GM10248 (cell line): ENCODE measurements at places on chromosomes 2 and 18.

- no peak for DNase-seq
These were observed 134.6 kb downstream of the TMEFF2 start for GRCh38 chr2:192060161-192060560.

- no peak for DNase-seq
These were observed 897.0 kb downstream of the CPS1 start for GRCh38 chr2:211453311-211453887.

GRCh38 chr2:178157574-178157973 is 36.7 kb upstream of the OSBPL6 start:
- DNase-seq, result no peak

DNA sequence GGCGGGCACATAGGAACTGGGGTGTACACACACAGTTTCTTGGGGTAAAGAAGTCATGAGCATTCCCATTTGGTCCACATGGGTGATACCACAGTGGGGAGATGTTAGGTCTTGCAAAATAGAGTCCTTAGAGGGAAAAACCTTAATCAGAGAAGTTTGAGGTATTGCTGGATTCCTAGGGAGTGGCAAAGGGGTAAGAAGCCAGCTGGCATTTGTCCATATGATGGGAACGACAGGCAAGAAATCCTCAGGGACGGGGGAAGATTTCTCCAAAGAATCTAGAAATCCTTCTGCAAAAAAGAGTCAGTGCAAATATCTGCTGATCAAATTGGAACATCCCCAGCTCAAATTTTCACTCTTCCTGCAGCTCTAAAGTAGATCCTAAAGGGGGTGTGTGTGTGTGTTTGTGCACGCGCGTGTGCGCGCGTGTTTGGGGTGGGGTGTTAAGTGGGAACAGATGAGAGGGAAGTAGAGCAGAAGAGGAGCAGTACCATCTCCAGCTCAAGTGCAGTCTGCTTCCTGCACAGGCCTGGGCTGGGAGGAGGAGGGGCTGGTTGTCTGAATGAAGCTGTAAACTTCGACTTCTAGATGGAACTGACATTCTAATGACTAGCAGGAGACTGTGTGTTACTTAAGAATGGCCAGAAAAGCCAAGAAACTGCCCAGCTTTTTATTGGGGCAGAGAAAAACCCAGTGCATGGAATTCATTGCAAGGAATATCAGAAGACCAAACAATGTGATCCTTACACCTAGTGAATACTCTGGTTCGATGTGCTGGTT is 168.0 kb downstream of the SPP2 start:
- DNase-seq, result no peak

DNA sequence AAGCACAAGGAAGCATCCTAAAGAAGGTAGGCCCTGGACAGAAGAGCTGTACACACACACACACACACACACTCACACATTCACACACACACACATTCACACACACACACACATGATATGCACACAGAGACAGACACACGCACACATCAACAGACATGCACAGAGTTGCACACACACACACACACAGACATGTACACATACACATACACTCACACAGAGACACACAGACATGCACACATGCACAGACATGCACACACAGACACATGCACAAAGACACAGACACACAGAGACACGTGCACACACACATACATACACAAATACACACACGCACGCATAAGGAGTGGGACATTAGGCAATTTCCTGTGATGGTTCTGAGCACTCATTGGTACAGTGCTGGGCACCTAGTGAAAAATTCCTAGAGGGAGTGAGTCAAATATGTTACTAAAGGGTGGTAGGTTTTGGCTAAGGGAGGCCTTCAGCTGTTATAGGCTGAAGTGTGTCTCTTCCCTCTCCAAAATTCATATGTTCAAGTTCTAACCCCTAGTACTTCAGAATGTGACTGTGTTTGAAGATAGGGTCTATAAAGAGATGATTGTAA is 26.4 kb downstream of the THNSL2 start:
- DNase-seq, result no peak

DNA sequence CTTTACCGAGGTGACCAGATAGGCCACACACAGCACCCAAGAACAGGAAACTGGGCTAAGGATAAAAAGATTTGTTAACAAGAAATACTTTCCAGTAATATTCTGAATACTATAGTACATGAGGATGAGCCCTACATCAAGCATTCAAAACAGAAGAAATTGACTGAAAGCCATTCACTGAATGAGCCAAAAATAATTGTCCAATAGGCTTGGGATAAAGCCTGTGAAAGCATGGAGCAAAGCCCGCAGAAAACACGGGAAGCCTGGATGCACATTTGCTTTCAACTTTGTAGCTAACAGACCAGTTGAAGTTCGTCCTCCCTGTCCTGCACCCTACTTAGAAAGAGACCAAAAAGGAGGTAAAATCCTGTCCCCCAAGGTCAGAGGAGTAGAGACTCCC is 56.3 kb downstream of the DIPK1C start:
- no peak for DNase-seq

DNA sequence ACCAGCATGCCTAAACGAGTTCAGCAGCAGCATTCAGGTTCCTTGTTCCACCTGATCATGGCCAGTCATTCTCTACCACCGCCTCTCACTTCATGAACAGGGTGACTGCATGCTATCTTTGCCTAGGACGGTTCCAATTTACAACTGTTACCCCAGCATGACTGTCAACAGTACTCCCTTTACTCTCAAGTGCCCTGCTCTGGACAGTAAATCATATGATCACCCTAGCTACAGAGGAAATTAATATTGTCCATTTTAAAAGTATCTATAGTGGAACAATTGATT is 25.7 kb downstream of the MGAT4A start:
- DNase-seq, result no peak

DNA sequence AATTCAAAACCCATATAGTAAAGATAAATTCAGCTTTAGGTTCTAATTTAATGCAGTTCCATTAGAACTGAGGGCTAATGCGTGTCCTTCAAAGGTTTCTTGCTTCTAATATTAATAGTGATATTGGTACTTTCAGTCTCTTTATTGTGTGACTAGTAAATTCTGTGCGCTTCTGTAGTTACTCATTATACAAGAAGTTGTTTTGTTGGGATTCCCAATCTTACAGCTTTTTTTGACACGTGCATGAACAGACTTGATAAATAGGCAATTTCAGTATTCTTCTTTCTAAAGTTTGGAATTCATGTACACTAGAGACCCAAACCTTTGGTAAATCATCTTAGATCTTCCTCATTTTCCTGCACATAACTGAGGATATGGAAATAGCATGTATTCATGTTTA is 71.8 kb downstream of the HAUS1 start:
- DNase-seq, result no peak

- peak; percentile 35 for DNase-seq
These were observed 8.3 kb downstream of the EFR3B start for GRCh38 chr2:25050128-25050527.

GRCh38 chr2:37625156-37625555 is 46.3 kb downstream of the CDC42EP3 start:
- no peak for DNase-seq

DNA sequence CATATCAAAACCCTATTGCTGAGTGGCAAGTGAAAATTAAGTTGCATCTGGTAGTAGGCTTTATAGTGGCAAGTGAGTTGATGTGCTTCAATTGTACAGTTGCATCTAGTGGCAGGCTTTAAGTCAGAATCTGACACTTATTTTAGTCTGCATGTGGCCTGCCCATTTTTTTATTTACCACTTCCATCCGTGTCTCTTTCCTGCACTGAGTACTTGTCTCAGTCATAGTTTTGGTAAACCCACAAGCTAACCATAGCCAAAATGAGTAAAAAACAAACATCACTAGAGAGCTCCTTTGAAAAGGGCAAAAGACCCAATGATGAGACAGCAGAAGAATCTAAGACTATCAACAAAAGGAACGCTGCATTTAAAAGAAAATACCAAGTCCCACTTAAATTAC is 96.0 kb upstream of the CRACDL start:
- no peak for DNase-seq

DNA sequence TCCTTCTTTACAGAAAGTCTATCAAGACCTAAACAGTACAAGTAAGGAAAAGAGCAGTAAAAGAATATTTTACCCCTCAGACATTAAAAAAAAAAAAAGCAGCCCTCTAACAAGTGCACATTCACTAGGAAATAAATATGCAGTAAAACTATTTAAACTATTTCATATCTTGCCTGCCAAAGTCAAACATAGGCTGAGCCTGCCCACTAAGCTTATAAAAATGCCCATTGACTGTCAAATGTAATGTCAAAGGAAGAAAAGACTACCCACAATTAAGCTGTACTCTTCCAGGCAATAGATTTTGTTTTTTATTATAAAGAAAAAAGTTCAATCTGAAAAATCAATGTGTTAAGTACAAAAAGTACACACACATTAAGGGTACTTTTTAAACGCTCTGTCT is 11.8 kb downstream of the ALS2 start:
- no peak for DNase-seq

GRCh38 chr2:154402213-154402612 is 296.3 kb upstream of the KCNJ3 start:
- no peak for DNase-seq

GRCh38 chr2:232926431-232926939 is 56.4 kb downstream of the SNORC start:
- no peak for DNase-seq

GRCh38 chr2:122445003-122445402 is 689.6 kb downstream of the TSN start:
- DNase-seq, result no peak

GRCh38 chr2:176960736-176961520 is 251.7 kb upstream of the HNRNPA3 start:
- no peak for DNase-seq

GRCh38 chr18:63192126-63192884 is 127.3 kb downstream of the BCL2 start:
- no peak for DNase-seq

GRCh38 chr2:170533156-170533555 is 182.0 kb upstream of the SP5 start:
- peak; percentile 29 for DNase-seq

GRCh38 chr2:9434489-9434888 is 11.0 kb downstream of the CPSF3 start:
- no peak for DNase-seq
